Stimulated activated CD4-positive, alpha-beta T cell treated with anti-CD3 and anti-CD28 coated beads, Interleukin-12 subunit alpha, Interleukin-12 subunit beta, amount 100 ng/mL, for 48 hours (primary cell): ENCODE measurements at places on chromosomes 12 and 14.

GRCh38 chr12:129231491-129231890 is 378.2 kb downstream of the GLT1D1 start:
- no peak for DNase-seq

- no peak for DNase-seq
Measured at GRCh38 chr12:31206038-31206670, 119.8 kb downstream of the SINHCAF start.

DNA sequence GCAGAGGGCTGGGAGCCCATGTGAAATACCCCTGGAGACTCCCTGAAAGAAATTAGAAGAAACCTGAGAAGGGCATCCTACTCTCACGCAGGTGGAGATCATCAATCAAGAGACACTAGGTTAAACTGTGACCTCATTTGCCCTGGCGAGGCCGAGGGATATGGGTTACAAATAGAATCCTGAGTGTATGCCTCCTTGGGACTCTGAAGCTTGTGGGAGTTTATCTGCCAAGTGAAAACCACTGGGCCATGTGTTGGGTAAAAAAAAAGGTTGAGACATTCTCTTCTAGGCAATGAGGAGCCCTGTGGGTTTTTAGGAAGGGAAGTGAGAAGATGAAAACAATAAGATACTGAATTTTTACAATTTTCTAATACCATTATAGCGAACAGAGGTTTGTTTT is 160.7 kb upstream of the ARID2 start:
- no peak for DNase-seq

GRCh38 chr12:93944911-93945310 is 203.5 kb upstream of the PLXNC1 start:
- DNase-seq, result no peak

- no peak for DNase-seq
Measured at GRCh38 chr12:8956772-8957171, 7.3 kb upstream of the M6PR start.

DNA sequence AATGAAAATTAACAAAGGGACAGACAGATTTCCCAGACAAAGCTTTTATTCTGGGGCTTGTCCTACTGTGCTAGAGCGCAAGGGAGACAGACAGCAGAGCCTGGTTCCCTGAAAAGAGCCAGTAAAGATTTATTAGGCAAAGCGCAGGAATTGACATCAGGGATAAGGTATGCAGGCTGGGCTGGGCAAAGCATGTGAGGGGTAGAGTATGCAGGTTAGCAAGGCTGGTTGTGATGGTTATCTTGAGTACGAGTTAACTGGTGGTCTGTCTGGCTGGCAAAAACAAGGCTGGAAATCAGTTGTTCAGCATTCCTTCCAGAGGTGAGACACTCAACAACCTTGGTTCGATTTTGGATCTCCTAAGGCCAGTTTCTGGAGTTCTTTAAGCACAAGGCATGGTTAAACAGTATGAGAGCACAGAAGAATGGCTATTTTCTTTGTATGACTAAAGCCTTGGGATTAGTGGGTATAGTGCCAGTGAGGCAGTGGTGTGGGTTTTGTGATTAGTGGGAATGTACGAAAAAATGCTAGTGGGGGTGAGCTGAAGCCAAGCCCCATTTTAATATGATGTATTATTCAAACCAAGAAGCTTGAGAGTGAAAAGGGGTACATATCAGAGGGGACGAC is 30.9 kb downstream of the BTBD7 start:
- DNase-seq, result no peak

DNA sequence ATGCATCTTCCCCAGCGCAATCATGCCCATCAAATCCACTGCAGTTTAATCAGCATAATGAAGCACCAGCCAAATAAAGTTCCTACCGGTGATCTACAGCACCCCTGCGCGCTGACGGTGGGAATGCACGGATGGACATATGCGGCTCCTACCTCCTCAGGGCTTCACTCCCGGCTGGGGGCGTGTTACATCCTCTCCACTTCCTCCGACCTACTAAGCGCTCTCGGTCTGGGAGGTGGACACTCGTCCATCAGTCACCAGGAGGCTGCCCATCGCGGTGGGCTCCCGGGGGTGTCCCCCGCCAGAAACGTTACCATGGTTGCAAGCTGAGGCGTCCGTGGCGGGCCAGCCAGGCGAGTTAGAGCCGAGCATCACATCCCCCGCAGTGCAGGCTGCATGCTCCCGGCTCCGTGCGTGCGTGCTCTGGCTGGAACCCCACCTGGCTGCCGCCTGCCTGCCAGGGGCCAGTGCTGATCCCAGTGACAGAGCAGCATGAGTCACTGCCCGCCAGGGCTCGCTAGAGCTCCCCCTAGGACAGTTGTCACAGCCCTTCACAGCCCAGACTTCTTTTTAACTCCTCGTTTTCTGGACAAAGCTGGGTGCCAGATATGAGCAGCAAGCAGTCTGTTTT is 73.0 kb downstream of the CIT start:
- no peak for DNase-seq

- no peak for DNase-seq
Measured at GRCh38 chr14:93316716-93317115, 16.1 kb downstream of the BTBD7 start.

- no peak for DNase-seq
Measured at GRCh38 chr12:112716099-112717093, 75.2 kb upstream of the RPH3A start.

GRCh38 chr12:27524839-27525753 is 1.1 kb downstream of the PPFIBP1 start:
- DNase-seq, result no peak

DNA sequence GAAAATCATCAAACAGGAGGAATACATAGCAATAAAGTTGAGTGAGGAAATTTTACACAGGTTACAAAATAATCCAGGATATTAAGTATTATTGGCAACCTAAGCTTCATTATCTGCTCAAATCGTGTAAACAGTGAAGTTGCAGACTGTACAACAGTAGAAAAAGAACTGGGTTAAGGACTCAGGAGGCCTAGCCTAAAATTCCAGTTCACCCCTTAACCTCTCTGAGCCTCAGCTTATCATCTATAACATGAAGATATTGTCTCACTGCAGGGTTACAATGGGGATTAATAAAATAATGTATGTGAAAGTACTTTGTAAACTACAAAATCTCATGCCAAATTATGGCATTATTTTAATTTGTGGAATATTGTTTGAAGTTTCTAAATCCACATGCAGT is 26.0 kb downstream of the DDHD1 start:
- no peak for DNase-seq

DNA sequence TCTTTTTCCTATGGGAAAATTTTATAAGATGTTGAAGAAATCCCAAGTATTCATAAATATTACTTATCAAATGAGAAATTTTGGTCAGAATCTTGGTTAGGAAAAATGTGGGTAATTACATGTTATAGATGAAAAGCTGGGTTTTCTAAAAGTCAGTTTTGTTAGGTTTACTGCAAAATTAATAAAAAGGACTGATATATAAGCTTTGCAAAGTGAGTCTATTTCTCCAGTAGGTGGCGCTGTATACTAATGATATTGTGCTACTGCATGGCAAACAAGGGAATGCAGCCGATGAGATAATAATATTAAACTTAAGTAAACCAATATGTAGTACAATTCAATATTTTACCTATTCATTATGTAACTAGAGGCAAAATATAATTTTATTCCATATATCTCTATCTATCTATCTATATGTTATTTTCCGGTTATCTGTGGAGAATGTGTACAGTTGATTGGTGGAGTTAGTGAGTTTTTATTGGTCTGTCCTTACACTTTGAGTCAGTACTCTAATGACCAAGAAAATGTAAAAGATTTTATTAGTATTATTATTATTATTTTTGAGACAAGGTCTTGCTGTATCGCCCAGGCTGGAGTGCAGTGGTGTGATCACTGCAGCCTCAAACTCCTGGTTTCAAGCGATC is 32.9 kb downstream of the MIPOL1 start:
- no peak for DNase-seq

DNA sequence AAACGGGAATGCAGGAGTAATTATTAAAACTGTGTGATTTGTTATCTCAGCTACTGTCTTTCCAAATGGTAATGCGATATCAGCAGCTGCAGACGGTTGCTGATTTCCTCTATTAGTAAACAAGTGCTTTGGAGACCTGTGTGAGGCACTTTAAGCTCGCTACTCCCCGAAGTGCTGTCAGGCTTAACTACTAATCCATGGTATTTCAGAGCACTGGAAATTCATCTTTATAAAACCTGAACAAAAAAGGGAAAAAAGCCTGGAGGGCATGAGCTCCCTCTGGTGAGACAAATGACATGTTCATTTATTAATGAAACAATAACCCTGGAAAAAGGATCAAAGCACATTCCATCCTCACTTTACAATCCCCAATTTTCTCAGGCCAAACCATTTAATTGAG is 143.6 kb upstream of the OTX2 start:
- no peak for DNase-seq

DNA sequence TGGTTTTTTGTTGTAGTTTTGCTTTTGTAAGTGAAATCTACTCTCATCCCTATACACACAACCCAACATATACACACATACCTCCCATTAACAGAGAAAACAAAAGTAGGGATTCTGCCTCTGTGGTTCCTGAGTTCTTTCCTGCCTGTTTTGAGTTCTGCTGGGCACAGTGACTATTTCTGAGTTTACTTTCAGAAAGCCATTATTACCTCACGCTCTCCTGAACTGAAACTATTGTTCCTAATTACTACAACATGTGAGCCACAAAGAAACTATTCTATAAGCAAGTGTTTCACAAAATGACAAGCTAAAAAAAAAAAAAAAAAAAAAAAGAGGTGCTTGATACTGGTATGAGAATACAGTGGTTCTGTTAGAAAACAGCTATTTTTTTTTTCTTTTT is 110.9 kb downstream of the ALG10B start:
- DNase-seq, result no peak

- no peak for DNase-seq
Measured at GRCh38 chr12:15600223-15600935, 188.8 kb downstream of the EPS8 start.

DNA sequence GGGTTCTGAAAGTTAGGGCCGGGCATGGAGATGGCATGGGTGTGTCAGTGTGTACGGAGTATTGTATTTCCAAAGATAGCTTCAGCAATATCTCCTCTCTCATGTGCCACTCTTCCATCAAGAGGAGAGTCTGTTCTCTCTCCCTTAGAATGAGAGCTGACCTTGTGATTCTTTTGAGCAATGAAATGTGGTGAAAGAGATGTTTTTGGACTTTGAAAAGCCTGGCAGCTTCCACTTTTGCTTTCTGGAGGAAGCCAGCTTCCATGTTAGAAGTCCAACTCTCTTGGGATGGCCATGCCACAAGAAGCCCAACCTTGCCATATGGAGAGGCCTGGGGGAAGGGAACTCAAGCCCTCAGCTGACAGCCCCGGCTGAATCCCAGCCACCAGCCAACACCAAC is 72.4 kb upstream of the GZMB start:
- DNase-seq, result no peak

GRCh38 chr12:132054983-132055382 is 89.1 kb downstream of the DDX51 start:
- DNase-seq, result no peak

DNA sequence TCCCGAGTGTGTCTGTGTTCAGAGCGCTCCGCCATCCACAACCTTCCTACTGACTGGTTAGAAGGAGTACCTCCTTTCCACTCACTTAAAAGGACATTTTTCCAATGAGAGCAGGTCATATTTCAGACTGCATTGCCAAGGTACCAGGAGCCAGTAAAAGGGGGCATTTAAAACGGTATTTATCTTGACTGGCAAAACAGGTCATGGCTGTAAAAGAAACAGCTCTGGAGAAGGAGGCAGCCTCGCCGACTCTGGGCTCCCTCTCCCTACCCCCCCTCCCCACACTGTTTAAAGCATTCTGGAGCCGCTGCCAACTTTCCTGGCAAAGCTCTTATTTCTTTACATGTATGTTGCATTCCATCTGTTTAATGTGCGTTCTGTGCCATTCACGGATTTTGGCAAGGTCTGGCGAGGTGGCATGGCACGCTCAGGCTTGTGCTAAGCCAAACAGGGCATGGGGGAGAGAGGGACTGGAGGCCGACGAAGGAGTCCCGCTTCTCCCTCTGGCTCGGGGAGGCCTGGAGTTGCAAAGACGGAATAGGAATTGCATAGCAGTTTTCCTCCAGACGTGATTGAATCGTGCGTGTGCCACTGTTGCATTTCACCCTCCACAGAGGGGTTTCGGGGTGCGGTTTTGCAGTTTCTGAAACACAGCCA is 41.2 kb upstream of the MED13L start:
- no peak for DNase-seq

DNA sequence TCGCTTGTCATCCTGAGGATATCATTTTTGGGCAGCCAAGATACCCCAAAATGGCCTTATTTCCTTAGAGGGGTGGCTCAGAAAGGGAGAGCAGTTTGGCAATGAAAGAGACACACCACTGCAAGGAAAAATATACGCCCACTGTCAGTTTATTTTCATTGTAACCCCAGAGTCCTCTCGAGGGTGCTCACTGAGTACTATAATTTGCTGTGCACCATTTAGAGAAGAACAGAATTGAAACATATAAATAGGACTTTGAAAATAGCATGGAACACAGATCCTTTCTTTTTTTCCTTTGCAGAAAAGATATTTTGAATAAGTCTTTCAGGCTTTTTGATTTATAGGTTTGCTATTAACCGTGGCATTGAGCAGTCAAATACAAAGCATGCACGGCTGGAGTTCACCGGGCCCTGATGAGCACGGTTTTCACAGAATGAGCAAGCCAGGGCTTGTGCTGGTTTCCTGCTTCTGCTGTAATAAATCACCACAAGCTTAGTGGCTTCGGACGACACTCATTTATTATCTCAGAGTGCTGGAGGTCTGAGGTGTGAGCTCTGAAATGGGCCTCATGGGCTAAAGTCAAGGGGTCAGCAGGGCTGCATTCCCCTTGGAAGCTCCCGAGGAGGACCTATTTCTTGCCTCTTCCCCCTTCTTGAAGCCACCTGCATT is 152.3 kb downstream of the ZNF664 start:
- DNase-seq, result no peak

DNA sequence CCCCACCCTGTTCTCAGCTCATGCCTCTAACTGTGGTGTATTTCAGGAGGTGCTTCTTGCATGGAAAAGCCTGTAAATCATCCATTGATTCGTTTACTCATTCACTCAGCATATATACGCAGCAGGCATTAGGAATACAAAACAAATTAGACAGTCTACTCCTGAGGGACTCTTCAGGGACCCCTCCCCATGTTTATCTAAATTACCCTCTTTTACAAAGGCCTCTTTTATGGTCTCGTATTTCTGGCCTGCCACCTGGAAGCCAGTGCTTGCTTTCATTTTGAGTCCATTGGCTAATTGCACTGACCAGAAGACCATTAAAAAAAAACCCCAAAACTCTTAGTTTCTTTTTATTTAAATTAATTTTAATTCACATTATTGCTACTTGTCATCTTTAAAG is 134.4 kb downstream of the DACT1 start:
- DNase-seq, result no peak
